ENCODE measurements at places on chromosomes 16 and 17. TPM values are rescaled to one million over a fixed set of nuclear protein-coding genes. Genes with fewer than 3 reads are reported as not detected.

- peak; percentile 21 for DNase-seq
Measured at GRCh38 chr16:27316038-27316680, 2.4 kb downstream of the IL4R start.

DNA sequence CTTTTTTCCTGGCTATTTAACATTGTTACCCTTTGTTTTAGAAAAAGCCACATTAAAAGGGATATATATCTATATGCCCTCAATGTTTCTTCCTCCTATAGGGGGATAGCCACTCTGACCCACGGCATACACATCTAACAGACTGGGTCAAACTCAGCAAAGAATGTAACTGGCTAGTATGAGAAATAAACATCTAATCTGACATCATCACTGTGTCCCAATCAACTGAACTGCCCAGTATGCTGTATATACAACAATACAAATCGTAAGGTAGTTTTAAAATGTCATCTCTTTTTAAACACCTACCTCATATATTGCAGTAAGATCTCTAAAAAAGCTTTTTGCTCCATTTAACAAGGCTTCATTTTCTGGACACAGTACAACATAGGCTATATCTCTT is 39.9 kb upstream of the INTS2 start:
- DNase-seq, result no peak

DNA sequence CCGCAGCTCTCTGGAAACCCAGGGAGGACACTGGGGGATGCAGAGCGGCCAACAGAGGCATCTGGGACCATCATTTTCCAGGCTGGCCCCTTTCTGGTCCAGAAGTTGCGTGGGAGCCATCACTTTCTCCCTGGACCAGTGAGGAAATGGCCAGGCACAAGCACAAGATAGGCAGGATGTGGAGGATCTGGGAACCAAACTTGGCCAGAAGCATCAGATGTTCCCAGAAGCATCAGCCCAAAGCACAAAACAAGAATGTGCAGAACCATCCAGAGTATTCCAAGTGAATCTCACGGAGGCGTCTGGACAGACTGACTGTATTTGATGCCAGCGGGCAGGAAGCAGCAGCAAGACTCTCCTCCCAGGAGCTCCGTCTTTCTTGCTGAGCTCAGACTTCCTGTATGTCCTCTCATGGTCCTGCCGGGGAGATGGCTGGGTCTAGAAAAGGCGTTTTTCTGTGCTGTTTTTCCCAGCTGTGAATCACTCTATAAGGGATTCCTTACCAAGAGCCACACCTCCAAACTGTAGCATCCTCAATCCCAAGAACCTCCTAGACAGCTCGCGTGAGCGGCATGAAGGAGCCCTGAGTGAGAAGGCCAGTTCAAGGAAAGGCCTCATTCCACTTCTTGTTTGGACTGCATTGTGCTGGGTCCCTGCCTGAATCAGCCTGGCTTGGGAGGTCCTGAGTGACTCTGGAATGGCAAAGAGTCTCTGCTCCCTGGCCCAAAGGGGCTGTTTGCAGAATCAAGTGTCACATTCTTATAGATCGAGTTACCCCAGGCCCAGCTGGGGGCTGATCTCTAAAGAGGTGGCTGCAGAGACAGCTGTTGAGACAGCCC is 49.5 kb upstream of the MTSS2 start:
- DNase-seq, result no peak

GRCh38 chr16:26795184-26795583 is 271.5 kb upstream of the C16orf82 start:
- no peak for DNase-seq

GRCh38 chr16:74817851-74818250 is 43.2 kb upstream of the FA2H start:
- DNase-seq, result no peak

MAP3K3 gene
- 116 TPM for total RNA-seq

DNA sequence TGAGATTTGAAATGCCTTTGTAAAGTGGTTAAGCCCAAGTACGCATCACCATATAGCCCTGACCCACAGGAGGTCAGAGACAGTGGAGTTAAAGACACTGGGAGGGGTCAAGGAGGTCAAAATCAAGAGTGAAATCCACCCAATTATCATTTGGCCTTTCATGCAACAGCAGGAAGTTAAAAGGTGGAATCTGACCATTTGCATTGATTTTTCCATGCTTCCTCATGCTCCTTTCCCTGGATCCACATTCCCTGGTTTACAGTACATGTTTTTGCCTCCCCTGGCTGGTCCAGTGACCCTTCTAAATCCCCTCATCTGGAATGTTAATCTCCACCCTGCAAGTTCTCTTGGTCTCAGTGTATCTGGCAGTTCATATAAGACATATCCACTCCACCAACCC is 36.6 kb upstream of the TOM1L1 start:
- DNase-seq, result no peak

HOXB7 gene
- total RNA-seq, result 3.7 TPM

DNA sequence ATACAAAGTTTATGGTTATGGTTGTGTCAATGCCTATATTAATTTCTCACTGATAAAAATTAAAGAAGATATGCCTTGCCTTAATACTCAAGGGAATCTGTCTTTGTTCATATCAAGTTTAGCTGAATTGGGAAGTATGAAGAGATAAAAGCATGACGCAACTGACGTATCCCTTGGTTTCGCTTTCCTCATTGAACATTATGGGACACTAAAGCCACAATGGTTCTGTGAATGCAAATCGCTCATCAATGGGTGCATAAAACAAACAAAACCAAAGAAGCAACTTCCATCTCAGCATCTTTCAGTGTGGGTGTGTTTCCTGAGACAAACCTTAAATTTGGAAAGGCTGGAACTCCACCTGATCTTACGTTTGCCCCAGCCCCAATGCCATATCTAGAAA is 108.2 kb downstream of the NPIPB5 start:
- no peak for DNase-seq

DNA sequence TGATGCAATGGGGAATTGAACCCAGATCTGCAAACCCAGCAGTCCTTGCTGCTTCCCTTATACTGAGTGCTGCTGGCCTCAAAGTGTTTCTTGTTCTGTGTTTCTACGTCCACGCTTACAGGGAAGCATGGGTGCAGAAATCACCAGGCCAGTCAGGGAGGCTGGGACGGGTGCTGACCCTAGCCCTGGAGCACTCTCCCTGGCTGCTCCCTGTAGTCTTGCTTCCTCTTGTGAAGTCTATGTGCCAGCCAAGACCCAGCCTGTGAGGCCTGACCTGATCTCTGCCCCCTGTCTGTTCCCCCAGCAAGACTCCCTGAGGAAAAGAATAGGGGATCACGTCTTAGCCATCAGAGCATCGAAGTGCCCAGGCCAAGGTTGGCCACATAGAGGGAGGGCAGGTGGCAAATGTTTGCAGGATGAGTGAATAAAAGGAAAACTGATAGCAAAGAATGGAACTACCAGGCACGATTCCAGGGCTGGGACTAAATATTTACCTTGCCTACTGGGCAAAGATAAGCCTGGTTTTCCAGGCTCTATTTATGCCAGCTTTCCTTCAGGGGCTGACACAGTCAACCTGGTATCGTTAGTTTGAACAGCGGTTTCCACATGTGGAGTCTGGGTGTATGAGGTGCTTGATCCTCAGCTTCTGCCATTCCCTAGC is 41.2 kb upstream of the RHOT1 start:
- DNase-seq, result no peak

DNA sequence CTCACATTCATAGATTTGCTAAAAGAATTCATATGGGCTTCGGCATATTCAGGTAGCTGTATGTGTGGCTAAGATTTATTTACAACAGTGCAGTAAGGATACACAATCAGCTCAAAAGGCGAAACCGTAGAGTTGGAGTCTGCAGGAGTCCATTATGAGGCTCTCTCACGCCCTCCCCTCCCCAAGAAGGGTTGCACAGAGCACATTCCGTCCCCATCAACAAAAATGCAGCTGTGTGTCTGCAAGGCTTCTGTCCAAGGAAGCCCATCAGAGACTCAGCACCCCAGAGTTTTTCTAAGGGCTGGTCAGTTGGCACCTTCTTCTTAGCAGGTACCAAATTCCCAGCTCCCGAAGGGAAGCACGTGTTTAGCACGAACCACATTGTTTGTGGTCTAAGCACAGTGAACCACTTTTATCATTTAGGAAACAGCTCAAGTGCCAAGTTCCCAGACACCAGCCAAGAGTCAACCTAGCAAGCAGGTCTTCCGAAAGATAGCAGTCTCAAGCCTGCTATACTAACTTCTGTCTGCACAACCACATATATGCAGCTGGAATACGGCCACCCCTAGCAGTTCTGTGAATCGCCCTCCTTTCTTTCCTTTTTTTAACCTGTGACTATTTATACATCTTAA is 28.5 kb upstream of the MEAK7 start:
- no peak for DNase-seq

TLCD2 gene
- total RNA-seq, result 11.3 TPM

DNA sequence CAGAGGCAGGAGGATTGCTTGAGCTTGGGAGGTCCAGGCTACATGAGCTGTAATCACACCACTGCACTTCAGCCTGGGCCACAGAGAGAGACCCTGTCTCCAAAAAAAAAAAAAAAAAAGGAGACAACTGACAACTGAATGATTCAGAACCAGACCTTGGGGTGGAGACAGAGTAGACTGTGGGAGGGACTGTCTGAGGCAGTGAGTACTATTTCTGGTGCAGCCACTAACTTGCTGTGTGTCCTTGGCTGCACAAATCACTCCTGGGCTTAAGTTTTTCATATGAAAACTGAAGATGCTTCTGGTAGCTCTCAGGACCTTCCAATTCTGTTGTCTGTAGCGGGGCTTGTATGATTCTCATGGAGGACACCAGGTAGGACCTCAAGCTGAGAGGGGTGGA is 5.8 kb downstream of the ASB16 start:
- DNase-seq, result no peak

- no peak for DNase-seq
Measured at GRCh38 chr16:84003038-84003437, 35.0 kb downstream of the NECAB2 start.

CLCN7 gene
- 78.0 TPM for total RNA-seq

PRSS21 gene
- total RNA-seq, result 16.2 TPM

- DNase-seq, result no peak
Measured at GRCh38 chr16:87238361-87238715, 78.9 kb downstream of the C16orf95 start.

DNA sequence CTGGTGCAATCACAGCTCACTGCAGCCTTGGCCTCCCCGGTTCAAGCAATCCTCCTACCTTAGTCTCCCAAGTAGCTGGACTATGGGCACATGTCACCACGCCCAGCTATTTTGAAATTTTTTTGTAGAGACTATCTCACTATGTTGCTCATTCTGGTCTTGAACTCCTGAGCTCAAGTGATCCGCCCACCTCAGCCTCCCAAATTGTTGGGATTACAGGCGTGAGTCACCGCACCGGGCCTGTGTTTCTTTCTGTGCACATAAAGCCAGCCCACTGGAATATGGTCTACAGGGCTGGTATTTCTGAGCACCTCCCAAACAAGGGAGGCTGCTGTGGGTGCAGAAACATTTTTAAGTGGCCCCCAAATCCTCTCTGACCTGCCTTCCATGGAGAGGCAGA is 8.4 kb downstream of the TMEM95 start:
- DNase-seq, result no peak

TBC1D3C gene
- total RNA-seq, result 0.29 TPM

TEX14 gene
- 1.0 TPM for total RNA-seq

GRCh38 chr17:8046929-8047768 is 8.3 kb downstream of the ALOX15B start:
- no peak for DNase-seq

GRCh38 chr17:58415371-58416055 is 1.8 kb downstream of the RNF43 start:
- peak; percentile 72 for DNase-seq

- DNase-seq, result no peak
Measured at GRCh38 chr16:3909791-3910583, 29.5 kb upstream of the CREBBP start.

- no peak for DNase-seq
Measured at GRCh38 chr17:1606352-1606985, 22.2 kb downstream of the SLC43A2 start.

DNA sequence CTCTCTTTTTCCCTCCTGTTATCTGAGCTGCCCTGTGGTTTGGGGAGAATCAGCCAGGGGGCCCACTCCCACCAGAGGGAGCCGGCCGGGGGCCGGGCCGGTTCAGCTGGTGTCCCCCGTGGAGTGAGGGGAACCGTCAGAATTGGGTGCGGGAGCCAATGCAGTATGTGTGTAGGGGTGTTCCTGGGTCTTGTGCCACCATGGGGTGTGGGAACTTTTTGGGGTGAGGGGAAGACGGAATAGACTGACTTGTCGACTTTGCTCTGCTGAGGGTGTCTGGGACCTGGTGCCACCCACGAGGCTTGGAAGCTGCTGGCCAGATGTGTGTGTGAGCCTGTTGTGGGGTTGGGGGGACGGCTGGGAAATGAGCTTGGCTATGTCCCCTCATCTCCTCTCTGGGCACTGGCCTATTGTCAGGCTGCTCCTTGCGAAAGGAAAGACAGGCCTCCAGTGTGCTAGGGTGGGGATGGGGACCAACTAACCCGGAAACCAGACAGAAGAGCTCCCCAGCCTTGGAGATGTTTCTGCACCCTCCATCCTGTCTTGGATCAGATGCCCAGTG is 9.9 kb downstream of the RARA start:
- peak; percentile 85 for DNase-seq

HEATR9 gene
- 0.30 TPM for total RNA-seq

GRCh38 chr17:34989473-34989872 is 9.2 kb downstream of the LIG3 start:
- no peak for DNase-seq

DNA sequence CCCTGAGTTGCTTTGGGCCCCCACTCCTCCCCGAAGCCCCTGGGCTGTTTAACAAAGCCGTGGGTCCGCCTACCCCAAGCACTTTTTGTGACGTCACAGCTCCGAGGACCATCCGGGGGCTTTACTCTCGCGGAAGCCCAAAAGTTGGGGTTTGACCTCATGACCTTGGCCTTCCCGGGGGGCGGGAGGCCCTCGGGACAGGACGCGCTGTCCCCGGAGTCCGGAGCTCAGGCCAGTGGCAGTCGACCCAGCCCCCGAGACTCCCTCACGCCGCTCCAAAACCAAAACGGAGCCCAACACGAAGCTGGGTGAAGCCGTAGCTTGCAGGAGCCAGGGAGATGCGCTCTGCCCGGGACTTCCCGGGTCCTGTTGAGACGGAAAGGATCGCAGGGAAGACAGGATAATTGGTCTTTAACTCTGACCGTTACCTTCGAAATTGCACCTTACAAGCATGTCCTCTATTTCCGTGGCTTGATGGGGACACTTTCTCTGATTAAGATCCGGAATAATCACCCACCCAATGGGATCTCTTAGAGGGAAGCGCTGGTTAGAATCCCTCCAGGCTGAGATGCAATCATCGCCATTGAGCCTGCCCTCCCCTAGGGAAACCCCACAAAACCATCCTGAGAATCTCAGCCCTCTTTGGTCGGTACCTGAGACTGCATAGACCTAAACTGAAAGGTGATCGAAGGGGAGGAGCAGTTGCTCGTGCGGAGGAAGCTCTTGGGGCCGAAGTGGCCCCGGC is 4.9 kb upstream of the SOX9 start:
- peak; percentile 59 for DNase-seq
